ENCODE measurements at places on chromosomes 12 and 14.

- no peak for DNase-seq
Measured at GRCh38 chr12:114682785-114683708, 928 bp downstream of the TBX3 start.

DNA sequence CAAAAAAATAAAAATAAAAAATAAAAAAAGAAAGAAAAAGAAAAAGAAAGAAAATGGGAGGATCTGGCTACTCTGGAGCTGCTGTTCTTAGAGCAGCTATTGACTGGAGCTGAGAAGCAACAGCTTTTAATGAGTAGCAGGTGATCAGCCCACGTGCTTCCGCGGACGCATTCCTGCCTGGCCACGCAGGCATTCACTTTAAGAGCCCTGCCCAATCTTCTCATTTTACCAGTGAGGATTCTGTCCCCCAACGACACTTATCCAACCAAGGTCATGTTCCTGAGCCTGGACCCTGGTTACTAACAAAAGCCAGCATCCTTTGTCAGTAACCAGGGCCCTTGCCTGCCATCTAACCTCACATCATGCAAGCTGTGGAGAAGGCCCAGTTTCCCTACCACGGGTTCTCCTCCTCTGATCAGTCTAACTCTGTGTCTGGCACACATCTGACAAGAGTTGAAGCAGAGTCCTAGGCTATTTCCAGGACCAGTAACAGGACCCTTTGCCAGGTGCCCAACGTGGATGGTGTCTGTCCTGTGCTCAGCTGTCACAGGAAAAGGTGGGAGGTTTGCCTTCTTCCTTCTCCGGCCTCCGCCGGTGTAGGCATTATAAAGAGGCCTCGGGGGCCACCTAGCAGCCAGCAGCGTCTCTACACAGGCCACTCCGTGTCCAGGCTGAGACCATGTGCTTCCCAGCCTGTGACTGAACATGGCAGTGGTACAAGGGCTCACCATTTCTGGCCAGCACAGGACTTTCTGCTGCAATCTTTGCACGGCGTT lies 60.9 kb upstream of the GPATCH2L start:
- no peak for DNase-seq

DNA sequence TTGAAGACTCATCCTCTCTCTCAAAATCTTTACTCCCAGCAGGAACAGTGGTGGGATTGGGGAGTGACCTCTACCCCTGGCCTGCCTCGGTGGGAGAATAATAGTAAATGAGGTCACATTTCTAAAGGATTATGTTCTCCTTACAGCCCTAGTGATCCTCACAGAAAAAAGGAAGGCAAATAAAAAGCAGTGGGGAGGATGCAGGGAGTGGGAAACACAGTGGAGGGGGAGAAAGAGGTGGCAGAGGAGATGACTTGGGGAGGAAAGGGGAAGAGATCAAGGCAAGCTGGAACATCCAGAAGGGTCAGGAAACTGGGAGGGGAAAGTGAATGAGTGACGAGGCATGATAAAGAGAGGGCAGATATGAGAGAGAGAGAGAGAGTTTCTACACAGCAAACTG lies 8.3 kb upstream of the SYNDIG1L start:
- no peak for DNase-seq

GRCh38 chr14:75003250-75004027 lies 718 bp downstream of the EIF2B2 start:
- peak; percentile 4 for DNase-seq

GRCh38 chr12:77189901-77190416 lies 124.6 kb upstream of the E2F7 start:
- DNase-seq, result no peak

GRCh38 chr12:50104417-50105366 lies 884 bp downstream of the GPD1 start:
- no peak for DNase-seq

- no peak for DNase-seq
Measured at GRCh38 chr12:69474456-69474855, 4.3 kb downstream of the FRS2 start.

DNA sequence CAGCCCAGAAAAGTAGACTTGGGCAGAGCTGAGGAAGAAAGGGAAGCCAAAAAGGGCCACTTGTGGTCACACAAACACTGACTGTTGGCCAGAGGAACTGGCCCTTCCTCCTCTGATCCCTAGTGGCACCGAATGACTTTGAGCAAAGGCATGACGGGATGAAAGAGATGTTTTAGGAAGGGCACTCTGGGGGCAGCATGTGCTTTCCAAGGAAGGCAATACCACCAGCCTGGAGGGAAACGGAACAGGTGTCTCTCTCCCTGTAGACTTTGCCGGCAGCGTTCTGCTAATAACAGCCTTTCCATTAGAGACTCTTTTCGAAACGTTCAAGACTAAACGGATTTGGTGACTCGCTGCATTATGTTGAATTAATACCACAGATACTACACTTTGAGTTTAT lies 12.3 kb upstream of the FBXO21 start:
- no peak for DNase-seq

DNA sequence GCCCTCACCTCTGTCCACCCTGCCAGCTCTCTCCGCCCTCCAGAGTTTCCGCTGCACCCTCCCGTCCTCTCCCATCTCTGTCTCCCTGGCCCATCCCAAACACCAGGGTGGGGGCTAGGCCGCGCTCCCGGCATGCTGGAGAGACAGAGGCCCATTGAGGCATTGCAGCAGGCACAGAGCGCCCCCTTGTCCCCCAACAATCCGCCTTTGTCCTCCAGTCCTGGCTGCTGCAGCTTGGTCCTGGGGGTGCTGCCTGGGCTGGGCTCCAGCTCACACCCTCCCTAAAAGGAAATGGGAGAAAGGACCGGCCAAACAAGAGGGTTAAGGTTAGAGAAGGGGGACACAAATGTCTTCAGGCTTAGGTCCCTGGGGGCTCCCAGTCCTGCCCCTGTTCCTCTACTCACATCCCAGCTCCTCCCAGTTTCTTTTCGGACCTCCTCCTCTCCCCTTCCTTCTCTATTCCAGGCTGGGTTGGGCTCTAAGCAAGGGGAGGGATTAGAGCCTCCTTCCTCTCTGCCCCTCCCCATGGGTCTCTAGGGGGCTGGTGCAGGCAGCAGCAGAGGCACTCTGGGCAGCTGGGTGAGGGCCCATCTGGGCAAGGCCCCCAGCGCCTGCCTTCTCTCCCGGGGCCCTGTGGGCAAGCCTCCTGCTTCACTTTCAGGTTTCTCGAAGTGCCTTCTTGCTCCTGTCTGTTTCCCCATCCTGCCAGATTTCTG lies at the start of gene CMTM5:
Gene CMTM5, plus strand, starts transcription at position 565 of the 716 bp plus-strand sequence. CDS start 206 bp downstream, outside the sequence.
- no peak for DNase-seq

- DNase-seq, result no peak
Measured at GRCh38 chr12:129145381-129145780, 292.1 kb downstream of the GLT1D1 start.

GRCh38 chr12:15837141-15837790 lies 44.9 kb upstream of the STRAP start:
- DNase-seq, result no peak

- no peak for DNase-seq
Measured at GRCh38 chr12:55777856-55778255, 34.9 kb downstream of the GDF11 start.

- DNase-seq, result no peak
Measured at GRCh38 chr12:31120392-31121008, 46.8 kb downstream of the DDX11 start.

DNA sequence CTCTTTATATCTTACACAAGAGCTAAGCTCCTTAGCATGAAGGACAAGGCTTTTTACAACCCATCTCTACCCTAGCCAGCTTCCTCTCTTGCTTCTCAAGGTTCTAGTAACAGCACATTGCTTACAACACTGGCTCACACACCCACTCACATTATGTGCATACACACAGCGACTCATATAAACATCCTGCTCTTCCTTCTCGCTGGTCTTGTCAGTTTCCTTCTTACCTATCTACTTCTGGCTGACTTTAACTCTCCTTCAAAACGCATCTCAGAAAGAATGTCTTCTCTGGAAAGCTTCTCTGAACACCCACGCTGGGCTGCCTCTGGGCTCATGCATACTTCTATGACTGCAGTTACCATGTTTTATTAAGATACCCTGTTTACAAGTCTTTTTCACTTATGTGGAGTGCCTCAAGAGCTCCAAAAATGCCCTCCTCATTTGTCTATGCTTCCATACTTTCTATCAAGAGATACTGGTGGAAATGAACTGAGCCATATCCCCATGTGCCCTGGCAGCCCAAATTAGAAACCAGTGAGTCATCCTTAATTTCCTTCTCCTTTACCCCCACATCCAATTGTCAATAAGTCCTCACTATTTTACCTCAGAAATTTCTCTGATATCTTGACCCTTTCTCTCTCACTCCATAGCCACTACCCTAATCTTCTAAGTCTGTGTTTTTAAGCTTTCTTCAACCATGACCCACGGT lies 126.9 kb upstream of the KRAS start:
- DNase-seq, result peak; percentile 25

DNA sequence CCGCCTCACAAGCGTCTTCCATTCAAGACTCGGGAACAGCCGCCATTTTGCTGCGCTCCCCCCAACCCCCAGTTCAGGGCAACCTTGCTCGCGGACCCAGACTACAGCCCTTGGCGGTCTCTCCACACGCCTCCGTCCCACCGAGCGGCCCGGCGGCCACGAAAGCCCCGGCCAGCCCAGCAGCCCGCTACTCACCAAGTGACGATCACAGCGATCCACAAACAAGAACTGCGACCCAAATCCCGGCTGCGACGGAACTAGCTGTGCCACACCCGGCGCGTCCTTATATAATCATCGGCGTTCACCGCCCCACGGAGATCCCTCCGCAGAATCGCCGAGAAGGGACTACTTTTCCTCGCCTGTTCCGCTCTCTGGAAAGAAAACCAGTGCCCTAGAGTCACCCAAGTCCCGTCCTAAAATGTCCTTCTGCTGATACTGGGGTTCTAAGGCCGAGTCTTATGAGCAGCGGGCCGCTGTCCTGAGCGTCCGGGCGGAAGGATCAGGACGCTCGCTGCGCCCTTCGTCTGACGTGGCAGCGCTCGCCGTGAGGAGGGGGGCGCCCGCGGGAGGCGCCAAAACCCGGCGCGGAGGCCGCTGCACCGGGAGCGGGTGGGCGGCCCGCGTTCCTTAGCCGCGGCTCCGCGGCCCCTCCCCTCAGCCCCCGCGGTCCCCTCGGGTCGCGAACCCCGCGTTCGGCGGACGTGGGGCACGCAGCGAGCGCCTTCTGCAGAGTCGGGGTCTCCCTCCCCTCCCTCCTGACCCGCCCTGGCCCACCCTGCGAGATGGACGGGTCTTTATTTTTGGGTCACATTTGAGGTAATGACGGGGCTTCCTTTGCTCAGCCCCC lies at the start of gene UBC:
Gene UBC, minus strand, starts transcription at position 259 of the 847 bp plus-strand sequence. CDS start 879 bp downstream, outside the sequence.
- peak; percentile 85 for DNase-seq

DNA sequence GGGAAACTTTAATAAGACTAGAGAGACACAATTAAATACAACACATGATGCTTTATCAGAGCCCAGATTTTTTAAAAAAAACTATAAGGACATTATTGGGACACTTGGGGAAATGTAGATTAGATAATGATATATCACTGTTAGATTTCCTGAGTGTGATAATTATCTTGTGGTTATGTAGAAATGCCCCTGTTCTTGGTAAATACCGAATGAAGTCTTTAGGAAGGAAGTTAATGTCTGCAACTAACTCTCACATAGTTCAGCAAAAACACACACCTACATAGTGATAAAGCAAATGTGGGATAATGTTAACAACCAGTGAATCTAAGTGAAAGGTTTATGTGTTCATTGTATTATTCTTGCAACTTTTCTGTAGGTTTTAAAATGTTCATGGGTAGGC lies 14.6 kb upstream of the CACNB3 start:
- no peak for DNase-seq

- no peak for DNase-seq
Measured at GRCh38 chr12:5846950-5847349, 98.1 kb downstream of the ANO2 start.

- DNase-seq, result no peak
Measured at GRCh38 chr12:81500788-81501187, 258.4 kb downstream of the PPFIA2 start.

GRCh38 chr12:113396828-113397496 lies 6.7 kb downstream of the SDS start:
- DNase-seq, result no peak

- DNase-seq, result no peak
Measured at GRCh38 chr14:34983786-34984185, 994 bp downstream of the SRP54 start.

GRCh38 chr12:5557906-5558305 lies 126.0 kb downstream of the NTF3 start:
- DNase-seq, result no peak

- DNase-seq, result no peak
Measured at GRCh38 chr12:121764808-121765207, 28.7 kb downstream of the RHOF start.

DNA sequence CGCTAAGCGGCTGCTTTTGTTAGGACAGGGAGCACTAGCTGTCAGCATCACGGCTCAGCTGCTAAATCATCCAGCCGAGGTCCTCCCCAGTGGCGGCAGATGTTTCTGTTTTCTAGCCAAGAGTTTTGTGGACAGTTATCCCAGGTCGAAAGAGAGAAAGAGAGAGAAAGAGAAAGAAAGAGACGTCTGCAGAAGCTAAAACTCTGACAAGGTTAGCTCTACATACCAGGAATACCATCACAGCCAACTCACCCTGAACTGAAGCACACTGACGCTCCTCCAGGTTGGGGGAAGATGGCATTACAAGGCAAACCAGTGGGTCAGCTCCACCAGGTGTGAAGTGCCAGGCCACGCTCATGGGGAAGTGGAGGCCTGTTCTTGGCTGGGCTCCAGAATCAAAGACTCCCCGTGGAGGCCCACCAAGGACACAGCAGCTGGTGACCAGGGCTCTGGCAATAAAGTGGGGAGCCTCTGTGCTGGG lies 64.9 kb upstream of the DICER1 start:
- DNase-seq, result no peak

GRCh38 chr14:68442828-68443629 lies 349.8 kb downstream of the ZFP36L1 start:
- no peak for DNase-seq

DNA sequence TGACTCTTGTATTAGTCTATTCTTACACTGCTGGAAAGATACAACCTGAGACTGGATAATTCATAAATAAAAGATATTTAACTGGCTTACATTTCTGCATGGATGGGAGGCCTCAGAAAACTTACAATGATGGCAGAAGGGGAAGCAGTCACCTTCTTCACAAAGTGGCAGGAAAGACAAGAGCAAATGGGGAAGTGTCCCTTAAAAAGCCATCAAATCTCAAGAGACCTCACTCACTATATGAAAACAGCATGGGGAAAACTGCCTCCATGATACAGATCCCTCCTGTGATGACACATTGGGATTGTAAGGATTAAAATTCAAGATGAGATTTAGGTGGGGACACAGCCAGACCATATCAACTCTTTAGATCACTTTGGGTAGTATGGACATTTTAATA lies 83.7 kb downstream of the TMTC3 start:
- no peak for DNase-seq

DNA sequence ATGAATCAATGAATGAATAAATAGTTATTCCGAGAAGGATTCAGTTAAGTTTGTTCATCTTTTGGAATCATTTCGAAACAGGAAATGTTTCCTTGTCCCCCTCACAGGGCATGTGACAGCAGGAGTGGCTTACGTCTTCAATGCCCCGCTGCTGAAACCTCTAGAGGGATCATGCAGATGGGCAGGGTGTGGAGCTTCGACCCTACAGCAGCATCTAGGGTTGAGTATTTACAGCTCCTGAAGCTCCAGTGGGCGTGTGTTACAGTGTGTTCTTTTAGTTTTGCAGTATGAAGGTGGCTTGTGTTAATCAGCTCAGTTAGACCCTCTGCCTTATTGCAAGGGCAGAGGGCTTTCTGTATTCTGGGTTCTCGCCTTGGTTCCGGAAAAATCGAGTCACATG lies 2.6 kb downstream of the NAV3 start:
- no peak for DNase-seq
